ENCODE measurements at places on chromosomes 5 and 9.

DNA sequence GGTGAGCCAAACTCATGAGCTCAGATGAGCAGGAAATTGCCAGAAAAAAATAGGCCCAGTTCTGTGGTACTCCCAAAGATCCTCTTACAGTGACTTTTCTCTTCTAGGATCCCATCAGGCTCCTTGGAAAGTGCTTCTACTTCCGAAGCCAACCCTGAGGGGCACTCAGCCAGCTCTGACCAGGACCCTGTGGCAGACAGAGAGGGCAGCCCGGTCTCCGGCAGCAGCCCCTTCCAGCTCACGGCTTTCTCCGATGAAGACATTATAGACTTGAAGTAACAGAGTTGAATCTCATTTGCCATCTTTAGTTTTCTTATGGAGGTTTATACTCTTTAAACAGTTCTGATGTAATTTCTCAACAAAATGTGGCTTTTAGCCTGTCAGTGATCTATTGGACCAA lies 4.0 kb upstream of the SLC2A8 start:
- no peak for DNase-seq

DNA sequence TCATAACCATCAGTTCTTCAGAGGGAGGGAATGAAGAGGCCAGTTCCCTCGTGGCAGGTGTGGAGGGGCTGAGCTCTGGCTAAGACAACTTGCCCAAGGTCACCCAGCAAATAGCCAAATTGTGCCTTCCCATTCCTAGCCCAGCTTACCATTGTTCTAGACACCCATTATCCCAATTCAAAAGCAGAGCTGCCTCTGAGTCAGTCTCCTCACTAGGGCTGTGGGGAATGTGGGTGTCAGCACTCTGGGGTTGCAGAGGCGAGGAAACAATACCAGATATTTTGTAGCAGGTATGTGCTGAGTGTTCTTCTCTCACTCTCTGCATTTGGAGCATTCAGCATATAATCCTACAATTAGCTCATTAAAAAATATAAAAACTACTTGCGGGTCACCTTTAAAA lies 270.8 kb downstream of the PSAT1 start:
- no peak for DNase-seq

GRCh38 chr5:15796557-15796956 lies 296.6 kb downstream of the FBXL7 start:
- DNase-seq = no peak

- no peak for DNase-seq
Observed at GRCh38 chr5:139910901-139911300, 115.3 kb downstream of the PSD2 start.

GRCh38 chr5:71894091-71894490 lies 175.0 kb downstream of the CARTPT start:
- no peak for DNase-seq

DNA sequence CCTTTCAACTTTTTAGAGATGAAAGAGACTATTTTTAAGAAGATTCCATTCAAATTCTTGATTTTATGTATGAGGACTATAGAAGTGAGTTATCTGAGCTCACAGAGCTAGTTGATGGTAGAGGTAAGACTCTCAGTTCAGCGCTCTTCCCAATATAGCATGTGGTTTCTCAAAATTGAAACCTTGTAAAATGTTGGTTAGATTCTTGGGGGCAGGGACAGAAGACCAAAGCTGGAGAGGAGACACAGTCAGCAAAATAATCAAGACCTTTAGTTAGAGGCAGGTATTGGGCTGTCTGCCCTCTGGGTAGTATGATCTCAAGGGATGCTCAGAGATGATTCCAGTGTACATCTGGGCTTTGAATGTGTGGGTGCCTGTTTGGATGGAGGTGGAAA lies 246.4 kb downstream of the SH3GL2 start:
- DNase-seq = no peak

DNA sequence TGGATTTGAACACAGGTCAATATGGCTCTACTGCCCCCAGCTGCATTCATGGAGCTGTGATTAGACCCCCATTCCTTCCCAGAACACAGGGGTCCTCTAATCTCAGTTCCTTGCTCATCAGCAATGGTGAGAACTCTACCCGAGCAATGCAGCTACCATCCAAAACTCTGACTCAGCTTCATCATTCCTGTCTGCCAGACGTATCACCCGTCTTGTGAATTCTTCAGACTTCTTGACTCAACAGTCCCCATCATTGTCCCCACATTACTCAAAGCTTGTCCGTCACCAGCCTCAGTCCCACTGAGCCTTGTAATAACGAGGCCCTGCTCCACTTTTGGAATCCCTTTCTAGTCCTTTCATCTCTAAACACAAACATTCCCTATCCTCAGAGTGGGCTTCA lies 36.3 kb upstream of the STX17 start:
- no peak for DNase-seq

- DNase-seq = no peak
Observed at GRCh38 chr9:27365707-27366376, 68.9 kb upstream of the EQTN start.

- DNase-seq = no peak
Observed at GRCh38 chr5:172453206-172453985, 929 bp downstream of the SH3PXD2B start.

DNA sequence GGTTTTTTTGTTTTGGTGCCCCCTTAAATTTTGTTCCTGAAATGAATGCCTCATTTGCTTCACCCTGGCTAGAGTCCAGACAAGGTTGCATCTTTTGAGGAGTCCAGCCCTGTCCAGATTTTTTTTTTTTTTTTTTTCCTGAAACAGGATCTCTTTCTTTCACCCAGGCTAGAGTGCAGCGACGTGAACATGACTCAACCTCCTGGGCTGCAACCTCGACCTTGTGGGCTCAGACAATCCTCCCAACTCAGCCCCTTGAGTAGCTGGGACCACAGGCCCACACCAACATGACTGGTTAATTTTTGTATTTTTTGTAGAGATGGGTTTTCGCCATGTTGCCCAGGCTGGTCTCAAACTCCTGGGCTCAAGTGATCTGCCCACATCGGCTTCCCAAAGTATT lies 469.0 kb upstream of the BRINP1 start:
- DNase-seq = no peak

DNA sequence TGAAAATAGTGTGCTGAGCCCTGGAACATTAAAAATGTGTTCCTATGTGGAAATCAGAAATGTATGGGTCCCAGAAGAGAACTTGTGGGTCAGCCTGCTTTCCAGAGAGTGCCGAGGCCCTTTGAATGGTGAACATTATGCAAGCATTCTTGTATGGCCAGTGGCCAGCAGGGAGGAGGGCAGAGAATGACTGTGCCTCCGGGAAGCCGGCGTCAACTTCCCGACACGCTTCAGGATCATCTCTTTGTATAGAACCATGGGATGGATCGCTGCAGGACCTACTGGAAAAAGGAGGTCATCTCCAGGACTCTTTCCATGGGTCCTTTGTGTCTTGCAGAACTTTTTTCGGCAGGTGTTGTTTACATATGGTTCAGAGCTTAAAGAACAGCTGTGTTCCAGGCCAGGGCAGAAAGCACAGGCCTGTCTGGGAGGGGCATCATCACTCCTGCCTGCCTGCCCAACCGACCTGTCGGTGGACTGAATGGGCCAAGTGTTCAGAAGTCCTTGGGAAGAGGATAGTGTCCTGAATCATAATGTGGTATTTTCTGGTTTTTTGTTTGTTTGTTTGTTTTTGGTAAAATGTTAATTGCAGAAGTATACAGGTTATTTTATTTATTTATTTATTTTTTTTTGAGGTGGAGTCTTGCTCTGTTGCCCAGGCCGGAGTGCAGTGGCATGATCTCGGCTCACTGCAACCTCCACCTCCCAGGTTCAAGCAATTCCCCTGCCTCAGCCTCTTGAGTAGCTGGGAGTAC lies 9.0 kb downstream of the PRRC2B start:
- DNase-seq = peak; percentile 42

DNA sequence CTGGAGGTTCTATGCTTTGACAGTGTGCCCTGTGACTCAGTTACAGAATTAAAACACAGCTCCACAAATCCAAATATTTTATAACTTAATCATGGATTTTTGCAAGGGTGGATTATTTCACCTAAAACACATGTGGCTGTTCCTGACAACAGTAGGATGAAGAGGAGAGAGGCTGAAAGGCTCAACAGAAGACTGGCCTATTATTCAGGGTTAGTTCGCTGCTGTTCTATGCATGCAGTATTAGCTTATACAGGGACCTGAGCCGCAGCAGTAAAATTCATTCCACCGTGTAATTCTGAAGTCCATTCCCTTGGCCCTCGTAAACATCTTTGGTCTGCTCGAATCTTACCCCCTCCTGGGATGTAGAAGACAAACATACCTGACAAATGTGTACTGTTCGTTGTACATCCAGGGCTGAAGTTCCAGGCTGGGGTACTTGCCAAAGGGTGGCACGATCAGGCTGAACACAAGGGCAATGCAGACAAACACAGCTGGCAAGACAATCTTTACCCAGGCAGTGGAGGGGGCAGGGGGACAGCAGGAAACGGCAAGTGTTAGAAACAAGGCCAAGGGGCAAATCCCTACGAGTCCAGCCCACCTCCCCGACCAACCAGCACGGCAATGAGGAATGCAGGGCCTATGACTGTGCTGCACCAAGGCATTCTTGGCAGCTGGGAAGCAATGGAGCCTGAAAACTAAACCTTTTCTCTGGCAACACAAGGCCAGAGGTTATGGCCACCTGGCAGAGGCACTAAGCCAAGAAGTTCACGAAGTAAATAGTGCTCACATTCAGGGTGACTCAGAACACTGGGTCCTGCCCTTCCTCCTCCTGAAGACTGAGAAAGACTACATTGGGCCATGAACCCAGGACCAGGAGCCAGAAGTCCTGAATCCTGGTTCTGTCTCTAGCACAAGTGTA lies 46.8 kb downstream of the NIPSNAP3B start:
- no peak for DNase-seq

GRCh38 chr5:54646356-54647101 lies 129.0 kb downstream of the SNX18 start:
- peak; percentile 9 for DNase-seq

DNA sequence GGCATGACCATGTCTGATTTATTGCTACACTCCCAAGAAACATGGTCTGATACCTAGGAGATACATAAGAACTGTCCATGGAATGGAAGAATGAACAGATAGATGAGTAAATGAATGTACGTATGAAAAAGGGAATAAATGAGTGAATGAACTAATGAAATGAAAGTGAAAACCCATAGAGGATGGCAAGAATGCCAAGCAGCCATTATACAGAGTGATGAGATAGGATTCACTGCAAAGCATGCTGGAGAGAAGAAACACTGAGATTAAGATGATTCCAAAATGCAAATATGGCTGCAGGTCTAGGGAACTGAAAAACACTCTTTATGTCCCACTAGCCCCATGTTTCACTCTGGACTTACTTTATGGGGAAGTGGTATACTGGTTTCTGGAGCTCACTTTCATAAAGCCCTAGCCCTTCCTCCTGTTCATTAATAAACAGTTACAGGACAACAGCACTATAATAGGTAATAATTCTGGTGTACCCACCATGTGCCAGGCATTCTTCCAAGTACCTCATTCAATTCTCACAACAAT lies 170.3 kb upstream of the RAD23B start:
- DNase-seq = no peak

GRCh38 chr5:93249651-93250289 lies 331.2 kb downstream of the NR2F1-AS1 start:
- no peak for DNase-seq

DNA sequence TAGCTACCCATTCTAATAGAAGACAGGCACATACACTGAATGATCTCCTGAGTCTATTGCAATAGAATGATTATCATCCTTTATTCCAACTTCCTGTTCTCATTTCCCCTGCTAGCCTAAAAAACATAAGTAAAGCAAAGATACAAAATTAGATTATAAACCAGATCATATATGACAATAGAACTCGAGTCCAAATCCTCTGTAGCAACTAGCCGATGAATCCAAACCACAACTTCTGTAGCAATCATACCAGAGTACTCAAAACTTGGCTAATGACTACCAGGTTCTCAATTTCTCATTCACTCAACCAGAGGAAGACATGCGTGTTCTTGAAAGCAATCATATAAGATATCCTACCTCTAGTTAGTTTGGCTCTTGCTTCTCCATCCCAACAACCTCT lies 622.1 kb downstream of the PSAT1 start:
- no peak for DNase-seq

- DNase-seq = no peak
Observed at GRCh38 chr5:66981266-66982055, 215.1 kb downstream of the CD180 start.

- no peak for DNase-seq
Observed at GRCh38 chr5:158814521-158814920, 285.2 kb downstream of the EBF1 start.

GRCh38 chr5:126871441-126871840 lies 94.5 kb downstream of the LMNB1 start:
- no peak for DNase-seq

GRCh38 chr5:169914766-169915165 lies 65.5 kb downstream of the INSYN2B start:
- peak; percentile 69 for DNase-seq

GRCh38 chr9:27471789-27472188 lies 52.3 kb upstream of the IFNK start:
- no peak for DNase-seq

GRCh38 chr5:176594554-176594953 lies 15.4 kb downstream of the GPRIN1 start:
- DNase-seq = no peak

DNA sequence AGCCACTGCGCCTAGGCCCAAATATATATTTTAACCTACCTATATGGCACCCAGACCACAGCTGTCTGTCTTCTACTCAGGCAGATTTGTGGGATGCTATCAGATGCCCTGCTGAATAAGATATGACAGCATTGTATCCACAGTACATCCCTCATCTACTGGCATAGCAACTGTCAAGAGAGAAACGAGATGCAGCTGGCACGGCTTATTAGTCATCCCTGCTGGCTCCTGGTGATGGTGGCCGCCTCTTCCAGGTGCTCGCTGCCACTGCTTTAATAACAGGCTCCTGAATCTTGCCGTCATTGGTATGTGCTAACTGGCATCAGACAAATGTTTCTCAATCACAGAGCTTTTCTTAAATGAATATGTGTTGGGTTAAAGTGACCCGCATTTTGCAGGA lies 34.0 kb downstream of the B4GALT1 start:
- DNase-seq = no peak

DNA sequence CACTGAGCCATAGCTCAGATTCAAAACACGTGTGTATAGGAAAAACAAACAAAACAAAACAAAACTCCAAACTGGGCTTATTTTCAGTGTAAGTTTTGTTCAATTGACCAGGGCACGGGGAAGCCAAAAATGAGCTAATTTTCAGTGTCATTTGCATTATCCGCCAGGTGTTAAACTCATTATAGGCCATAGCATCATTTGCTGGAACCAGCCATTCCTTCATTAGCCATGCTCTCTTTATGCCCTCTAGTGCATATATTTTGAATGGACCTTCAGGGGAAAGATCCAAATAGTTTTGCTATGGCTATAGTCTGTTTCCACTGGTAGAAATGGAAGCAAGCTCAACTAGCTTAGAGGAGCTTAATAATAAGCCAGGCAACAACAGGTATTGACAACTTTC lies 1205.2 kb upstream of the DMAC1 start:
- no peak for DNase-seq

DNA sequence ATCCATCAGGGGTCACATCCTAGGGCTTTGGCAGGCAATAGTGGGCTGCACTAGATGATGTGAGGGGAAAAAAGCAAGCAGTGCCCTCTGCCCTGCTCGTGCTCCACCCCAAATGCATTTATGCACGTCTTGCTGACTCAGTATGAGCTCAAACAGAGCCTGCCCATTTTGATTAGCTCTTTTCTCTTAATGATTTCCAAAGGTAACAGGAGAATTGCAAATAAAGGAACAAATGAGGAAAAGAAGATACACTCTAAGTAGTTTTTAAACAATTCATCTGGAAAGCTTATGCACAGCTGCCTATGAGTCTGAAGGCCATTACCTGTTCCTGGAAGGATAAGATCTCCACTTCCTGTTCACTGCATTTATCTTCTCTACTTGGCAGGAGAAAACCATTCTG lies 364.2 kb downstream of the TMEM232 start:
- DNase-seq = no peak
